ENCODE measurements at places on chromosomes 5 and 9.

- no peak for DNase-seq
Measured at GRCh38 chr5:173053041-173053440, 3.1 kb upstream of the CREBRF start.

DNA sequence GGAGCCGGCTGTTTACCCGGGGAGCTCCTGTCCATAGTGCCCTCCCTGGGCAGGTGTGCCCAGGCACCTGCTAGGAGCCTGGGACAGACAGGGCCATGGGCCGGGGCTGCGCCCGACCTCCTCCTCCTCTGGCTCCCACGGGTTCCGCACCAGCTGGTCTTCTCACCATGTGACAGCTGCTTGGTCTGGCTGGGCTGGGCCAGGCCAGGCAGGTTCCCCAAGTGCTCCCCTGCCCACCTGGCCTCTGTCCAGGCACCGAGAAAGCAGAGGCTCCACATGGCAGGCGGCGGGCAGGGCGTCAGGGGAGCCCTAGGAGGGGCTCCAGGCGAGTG is 60.0 kb downstream of the OLFM1 start:
- DNase-seq = no peak

- no peak for DNase-seq
Measured at GRCh38 chr5:133637206-133637605, 24.9 kb upstream of the FSTL4 start.

DNA sequence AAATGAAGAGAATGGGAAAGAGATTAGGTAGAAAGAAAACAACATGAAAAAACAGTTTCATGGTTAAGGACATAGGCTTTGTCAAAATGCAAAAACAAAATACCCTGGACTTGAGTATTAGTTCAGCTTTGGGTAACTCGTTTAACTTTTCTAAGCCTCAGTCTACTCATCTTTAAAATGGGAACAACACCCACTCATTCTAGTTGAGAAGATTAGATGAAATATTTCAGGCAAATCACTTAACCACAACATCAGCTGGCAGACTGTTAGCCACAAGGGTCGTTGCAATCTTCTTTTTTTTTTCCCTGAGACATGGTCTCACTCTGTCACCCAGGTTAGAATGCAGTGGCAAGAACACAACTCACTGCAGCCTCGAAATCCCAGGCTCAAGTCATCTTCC is 185.6 kb downstream of the DCP2 start:
- DNase-seq = no peak

DNA sequence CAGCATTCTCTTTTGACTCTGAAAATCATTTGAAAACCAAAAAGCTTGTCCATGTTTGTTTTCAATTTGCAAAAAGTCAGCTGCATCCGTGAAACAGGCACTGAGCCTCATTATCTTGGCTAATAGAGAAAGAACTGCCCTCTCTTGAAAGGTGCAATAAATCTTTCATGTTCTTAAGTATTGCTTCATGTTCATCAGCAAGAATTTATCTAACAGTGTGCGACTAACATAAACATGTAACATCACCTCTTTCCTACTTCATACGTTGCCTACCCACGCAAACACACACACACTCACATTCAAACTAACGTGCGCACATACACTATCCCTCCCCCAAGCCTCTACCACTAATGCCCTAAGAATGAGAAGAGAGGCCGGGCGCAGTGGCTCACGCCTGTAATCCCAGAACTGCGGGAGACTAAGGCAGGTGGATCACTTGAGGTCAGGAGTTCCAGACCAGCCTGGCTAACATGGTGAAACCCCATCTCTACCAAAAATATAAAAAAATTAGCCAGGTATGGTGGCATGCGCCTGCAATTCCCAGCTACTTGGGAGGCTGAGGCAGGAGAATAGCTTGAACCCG is 629.7 kb upstream of the ZNF608 start:
- no peak for DNase-seq

DNA sequence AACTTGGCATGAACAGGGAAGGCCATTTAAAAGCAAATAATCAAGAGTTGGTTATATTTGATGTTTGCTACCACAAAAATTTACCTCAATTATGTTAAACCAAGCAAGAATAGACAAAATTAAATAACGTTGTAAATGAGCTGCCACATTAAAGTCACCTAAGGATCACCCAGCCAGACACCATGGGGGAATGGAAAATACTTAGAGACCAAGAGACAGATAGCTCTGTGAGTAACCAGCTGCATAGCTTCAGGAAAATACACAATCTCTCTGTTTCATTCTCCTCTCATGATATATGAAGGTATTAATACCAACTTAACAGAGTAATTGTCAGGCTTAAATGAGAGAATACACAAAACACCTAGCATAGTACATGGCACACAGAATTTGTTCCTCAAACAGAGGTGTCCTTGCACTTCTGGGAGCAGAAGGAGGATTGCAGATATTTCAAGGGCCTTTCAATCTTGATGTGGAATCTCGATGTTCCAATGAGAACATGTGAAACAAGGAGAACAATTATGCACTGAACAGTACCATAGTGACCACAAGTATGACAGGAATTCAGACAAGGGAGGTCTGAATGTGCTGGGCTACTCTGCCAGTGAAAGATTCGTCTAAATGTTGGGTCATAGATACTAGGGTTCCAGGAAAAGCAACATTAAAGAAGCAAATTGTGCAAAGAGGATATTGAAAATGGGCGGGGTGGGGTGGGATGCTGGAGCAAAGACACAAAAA is 18.6 kb downstream of the JAKMIP2 start:
- peak; percentile 41 for DNase-seq

DNA sequence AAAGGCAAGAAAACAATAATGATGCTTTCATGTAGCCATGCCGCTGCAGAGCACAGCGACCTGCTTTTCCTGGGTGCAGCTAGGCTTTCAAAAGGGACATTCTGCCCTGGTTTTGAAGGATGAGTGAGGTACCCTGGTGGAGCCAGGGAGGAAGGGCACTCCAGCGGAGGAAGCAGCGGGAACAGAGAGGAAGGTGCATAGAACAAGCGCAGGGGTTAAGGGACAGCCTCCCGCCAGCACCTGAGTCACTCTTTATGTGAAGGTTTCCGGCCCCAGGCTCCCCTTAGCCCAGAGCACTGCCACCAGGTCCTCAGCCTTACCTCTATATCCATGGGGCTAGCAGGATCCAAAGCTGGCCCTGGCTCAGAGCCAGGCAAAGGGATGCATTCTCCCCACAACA is 221.1 kb downstream of the CDK5RAP2 start:
- DNase-seq = no peak

All from adipocyte (in vitro differentiated cells).